ENCODE measurements at places on chromosomes 12 and 14.

- no peak for DNase-seq
These were observed 478.2 kb downstream of the DIO2 start for GRCh38 chr14:79732911-79733655.

DNA sequence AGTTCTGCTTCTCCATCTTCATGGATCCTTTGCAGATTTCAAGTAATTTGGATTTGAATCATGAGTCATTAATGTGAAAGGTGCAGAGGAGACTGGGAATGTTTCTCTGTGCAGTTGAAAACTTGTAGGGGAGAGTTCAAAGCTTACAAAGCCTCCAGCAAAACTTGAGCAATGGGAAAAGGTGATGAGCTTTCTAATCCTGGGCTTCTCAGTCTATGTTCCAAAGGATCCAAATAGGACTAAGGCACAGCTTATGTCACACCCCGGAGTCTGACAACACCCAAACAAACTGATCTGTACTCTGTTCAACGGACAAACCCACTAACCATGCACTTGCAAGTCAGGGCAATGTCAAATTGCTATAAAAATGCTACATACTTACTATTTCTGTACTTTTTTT, 134.8 kb downstream of the DUSP6 start:
- DNase-seq: no peak

DNA sequence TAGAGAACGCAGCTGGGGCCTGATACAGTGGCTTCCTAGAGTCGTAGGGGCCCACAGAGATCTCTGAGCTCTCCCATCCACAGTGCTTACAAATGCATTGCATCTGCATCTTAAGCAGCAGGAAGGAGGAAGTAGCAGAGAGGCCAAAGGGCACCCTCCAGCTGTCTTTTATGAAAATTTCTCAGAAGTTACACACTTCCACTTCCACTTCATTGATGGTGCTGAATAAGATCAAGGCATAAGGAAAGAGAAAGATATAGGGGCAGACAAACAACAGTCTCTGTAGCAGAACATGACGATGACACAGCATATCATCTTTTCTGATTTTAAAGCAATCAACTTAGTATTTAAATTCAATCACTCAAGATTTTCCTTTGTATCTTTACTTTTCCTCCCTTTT, 51.6 kb upstream of the ABCC9 start:
- peak; percentile 77 for DNase-seq

- no peak for DNase-seq
These were observed 51.8 kb downstream of the TRAF3 start for GRCh38 chr14:102829016-102829548.

GRCh38 chr14:24670594-24670993, 36.6 kb upstream of the GZMB start:
- no peak for DNase-seq

- no peak for DNase-seq
These were observed 462.0 kb upstream of the SYT1 start for GRCh38 chr12:78402366-78403134.
